ENCODE measurements at places on chromosomes 2 and 18. TPM values are rescaled to one million over a fixed set of nuclear protein-coding genes. Genes with fewer than 3 reads are reported as not detected.

GYPC gene
- total RNA-seq, result 152 TPM

OTOS gene
- total RNA-seq, result not detected

SLC14A1 gene
- 4.1 TPM for total RNA-seq

YWHAQ gene
- 99.2 TPM for total RNA-seq

RGPD3 gene
- total RNA-seq, result 0.16 TPM

RAX gene
- not detected for total RNA-seq

POTEJ gene
- total RNA-seq, result not detected

PKDCC gene
- not detected for total RNA-seq

BMPR2 gene
- 35.4 TPM for total RNA-seq

MRPL33 gene
- 34.4 TPM for total RNA-seq

IL36B gene
- total RNA-seq, result not detected

INPP4A gene
- total RNA-seq, result 130 TPM

SP9 gene
- not detected for total RNA-seq

MGAT4A gene
- total RNA-seq, result 295 TPM

ACVR1 gene
- total RNA-seq, result 11.1 TPM

TBR1 gene
- not detected for total RNA-seq

TANC1 gene
- total RNA-seq, result 0.13 TPM

FIGN gene
- not detected for total RNA-seq

TUBA4B gene
- not detected for total RNA-seq

PPP1R1C gene
- total RNA-seq, result not detected

TMEM169 gene
- 4.1 TPM for total RNA-seq

AGXT gene
- total RNA-seq, result not detected

CHRND gene
- not detected for total RNA-seq

Data from naive thymus-derived CD8-positive, alpha-beta T cell (primary cell).